LHCN-M2 (cell line): ENCODE measurements at places on chromosomes 7 and 10. TPM values are rescaled to one million over a fixed set of nuclear protein-coding genes. Genes with fewer than 3 reads are reported as not detected.
A peak's percentile ranks its signal among the peaks of the same experiment; 100 is the strongest.

GRCh38 chr10:22017283-22018020 lies 13.9 kb upstream of the DNAJC1 start:
- DNase-seq: no peak

Gene MAP3K8
- total RNA-seq: 0.40 and 1.7 TPM in 2 replicates

GRCh38 chr7:70695795-70696083 lies 436.2 kb upstream of the GALNT17 start:
- peak; percentile 31 for DNase-seq

DNA sequence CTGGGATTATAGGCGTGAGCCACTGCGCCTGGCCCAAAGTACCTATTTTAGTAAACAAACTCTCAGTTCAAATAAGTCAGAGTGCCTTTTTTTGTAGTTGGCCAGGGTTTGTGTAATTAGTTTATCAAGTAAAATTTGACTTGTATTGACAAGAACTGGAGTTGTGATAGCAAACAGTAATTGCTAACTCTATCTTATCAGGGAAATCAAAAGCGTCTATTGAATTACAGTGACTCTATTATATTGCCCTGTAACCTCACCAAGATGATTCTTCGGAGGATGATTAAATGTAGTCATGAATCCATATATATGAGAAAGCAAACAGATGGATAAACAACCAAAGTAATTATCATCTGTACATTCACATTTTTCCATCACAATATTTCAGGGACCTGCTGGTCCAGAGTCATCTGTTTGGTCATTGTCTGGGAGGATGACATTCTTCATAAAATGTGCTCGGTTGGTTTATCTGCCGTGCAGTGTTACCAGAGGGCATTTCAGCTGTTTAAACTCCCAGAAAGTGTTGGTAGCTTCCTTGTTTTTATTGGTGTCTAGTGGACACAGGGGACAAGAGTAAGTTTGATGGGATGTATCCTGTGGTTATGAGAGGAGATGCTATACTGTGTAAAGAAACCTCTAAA lies 35.6 kb downstream of the DOCK1 start:
- DNase-seq: no peak

Gene HOXA13
- total RNA-seq: 0.06 and 0.11 TPM in 2 replicates

DNA sequence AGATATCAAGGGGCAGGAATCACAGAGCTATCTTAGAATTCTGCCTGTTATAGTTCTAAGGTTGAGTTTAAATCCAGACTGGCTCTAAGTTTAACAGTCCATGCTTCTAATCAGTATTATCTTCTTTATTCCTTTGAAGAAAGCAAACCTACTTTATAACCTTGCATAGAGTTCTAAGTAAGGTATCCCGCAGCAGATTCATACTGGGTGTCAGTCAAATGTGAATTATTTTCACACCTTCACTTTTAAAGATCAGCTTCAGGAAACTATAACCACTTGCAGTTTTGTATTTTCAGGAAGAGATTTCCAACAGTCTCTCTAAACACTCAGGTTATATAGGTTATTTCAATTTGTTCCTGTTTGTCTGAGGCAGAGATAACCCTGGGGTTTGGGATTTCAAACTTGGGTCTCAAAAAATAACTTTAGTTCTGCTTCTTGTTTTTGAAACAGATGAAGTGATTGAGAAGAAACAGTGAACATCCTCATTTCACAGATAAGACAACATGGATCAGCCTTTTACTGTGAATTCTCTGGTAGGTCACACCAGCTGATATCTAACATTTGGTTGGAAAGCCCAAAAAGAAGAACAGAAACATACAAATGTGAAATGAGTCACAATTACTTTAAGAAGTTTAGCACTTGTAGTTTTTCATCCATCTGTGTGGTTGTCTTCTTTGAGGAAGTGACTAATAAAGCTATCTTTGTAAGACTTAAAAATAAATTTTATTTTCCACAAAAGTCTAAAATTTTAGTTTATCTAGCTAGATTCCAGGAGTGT lies 21.4 kb downstream of the STAMBPL1 start:
- DNase-seq: peak; percentile 64
